ENCODE measurements at places on chromosomes 2 and 18.

GRCh38 chr2:42721898-42722297 lies 42.0 kb downstream of the OXER1 start:
- DNase-seq: no peak

DNA sequence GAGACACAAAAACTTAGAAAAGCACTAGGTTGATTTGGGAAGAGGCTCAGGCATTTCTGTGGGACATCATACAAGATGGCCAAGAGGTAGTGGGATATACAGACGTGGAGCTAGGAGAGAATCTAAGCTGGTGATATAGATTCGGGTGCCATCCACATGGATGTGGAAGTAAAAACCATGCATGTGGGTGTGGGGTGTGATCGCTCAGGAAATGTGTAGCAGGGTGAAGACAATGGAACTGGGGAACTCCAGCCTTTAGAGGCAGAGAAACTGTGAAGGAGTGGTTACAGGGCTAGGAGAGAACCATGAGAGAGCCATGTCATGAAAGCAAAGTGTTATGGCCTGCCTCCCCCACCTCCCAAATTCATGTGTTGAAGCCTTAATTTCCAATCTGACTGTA lies 43.0 kb upstream of the CTLA4 start:
- no peak for DNase-seq

GRCh38 chr18:13520306-13520705 lies 206.1 kb downstream of the FAM210A start:
- DNase-seq: no peak

DNA sequence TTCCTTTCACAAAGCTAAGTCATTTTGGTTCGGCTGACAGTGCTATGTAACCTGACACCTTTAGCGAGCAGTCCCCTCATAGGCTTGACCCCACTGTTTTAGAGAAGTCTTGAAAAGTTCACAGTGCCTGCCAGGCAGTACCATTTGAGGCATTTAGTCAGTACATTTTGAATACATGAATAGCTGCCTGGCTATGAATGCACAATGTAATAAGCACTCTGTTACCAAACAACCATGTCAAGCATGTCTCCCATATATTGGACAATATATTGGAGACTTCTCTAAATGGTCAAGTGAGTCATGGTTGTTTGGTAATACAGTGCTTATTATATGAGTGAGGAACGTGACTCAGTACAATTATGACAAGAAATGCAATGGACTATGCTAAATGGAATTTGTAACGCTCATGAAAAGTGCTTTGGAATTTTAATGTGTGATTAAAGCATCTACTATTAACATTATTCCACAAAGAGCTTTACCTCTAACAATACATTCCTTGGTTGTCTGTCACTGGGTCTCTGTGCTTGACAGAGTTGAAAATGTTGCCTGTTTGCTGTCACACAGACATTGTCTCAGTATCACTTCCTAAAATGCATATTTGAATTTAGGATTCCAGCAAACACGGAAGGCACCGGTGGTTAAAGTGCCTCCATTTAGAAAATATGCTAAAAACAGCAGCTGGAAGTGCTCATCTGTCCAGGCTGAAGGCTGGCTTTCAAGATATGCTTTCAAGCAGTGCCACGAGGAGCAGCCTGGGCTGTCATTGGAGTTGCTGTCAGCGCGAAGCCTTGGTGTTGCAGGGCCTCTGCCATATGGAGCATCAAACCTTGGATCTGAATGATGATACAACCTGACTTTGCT lies 458.6 kb downstream of the FBXO15 start:
- no peak for DNase-seq

DNA sequence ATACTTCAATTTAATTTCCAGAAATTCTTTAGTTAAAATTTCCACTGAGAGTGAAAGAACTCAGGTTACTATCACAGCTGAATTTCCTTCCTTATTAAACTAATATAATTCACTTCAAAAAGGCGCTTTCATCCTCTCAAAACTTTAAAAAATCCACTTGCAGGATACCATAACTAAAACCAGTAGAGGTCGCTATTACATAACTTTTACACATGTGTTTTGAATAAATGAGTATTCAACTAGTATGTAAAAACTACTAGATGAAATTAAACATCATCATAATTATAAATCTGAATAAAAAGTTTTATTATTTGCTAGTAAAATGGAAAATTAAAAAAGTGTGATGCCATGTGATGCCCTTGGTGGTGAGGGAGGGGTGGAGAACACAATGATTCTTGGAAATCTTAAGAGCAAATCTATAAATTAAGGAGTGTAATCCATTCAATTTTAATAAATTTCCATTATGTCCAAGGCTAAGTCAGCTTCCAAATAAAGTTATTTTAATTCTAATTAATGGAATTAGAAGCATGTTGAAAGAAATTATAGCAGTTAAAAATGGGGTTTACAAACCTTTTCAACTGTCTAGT lies 61.4 kb downstream of the SOS1 start:
- no peak for DNase-seq

- no peak for DNase-seq
Measured at GRCh38 chr18:58418361-58418760, 210.5 kb downstream of the ALPK2 start.

DNA sequence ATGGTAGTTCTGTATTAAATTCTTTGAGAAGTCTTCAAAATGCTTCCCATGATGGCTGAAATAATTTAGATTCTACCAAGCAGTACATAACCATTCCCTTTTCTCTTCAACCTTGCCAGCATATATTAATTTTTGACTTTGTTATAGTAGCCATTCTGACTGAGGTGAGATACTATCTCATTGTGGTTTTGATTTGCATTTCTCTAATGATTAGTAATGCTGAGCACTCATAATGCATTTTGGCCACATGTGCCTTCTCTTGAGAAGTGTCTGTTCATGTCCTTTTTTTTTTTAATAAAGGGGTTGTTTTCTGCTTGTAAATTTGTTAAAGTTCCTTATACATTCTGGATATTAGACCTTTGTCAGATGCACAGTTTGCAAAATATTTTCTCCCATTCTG lies 173.9 kb downstream of the CALCRL start:
- DNase-seq: no peak

GRCh38 chr2:63791387-63791786 lies 50.3 kb upstream of the UGP2 start:
- no peak for DNase-seq

DNA sequence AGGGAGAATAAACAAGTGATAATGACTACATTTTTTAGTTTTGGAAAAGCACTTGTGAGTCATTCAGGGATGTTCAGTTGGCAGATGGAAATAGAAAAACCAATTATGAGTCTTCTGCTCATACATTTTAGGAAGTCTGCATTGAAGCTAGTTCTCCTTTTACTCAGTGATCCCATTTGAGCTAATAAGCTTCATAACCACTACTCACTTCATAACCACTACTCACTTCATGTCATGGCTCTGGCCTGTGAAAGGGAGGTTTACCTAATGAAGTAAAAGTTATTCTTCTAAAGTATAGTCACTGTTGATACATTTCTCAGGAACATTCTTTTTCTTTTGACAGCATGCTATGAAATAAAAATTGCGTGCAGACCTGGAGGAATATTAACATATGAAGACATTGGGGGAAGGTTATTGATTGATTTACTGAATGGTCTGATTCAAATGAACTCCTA lies 948.7 kb downstream of the TSN start:
- no peak for DNase-seq

DNA sequence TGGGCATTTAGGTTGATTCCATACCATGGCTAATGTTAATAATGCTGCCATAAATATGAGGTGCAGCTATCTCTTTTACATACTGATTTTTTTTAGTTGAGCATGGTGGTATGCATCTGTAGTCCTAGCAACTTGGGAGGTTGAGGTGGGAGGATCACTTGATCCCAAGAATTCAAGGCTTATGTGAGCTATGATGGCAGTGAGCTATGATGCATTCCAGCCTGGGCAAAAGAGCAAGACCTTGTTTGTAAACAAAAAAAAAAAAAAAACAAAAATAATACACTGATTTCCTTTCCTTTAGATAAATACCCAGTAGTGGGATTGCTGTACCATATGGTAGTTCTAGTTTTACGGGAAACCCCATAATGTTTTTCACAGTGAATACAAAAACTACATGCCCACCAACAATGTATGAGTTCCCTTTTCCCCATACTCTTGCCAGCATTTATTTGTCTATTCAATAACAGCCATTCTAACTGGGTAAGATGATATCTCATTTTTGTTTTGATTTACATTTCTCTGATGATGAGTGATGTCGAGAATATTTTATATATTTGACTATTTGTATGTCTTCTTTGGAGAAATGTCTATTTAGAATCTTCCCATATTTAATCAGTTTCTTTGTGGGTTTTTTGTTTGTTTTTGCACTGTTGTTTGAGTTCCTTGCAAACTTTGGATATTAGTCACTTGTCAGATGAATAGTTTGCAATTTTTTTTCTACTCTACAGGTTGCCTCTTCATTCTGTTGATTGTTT lies 281.0 kb upstream of the KYNU start:
- no peak for DNase-seq
